HS-5 (cell line): ENCODE measurements at places on chromosomes 4 and X.

DNA sequence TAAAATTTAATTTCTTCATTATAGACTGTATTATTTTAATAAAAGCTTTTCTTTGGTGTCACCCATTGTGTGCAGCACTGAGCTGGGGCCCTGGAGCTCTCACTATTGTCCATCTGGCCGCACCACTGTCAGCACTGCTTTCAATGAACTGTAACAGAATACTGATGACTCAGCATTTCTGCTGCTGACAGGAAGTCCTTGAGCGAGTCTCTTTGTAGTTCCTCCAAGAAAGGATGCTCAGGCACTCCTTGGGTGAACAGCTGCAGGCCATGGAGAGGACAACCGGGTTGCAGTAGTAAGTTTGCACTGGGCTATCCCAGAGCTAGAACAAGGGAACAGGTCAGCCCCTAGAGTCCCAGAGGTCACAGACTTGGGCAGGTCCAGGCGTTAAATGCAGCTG is 81.6 kb downstream of the SORBS2 start:
- no peak for DNase-seq

DNA sequence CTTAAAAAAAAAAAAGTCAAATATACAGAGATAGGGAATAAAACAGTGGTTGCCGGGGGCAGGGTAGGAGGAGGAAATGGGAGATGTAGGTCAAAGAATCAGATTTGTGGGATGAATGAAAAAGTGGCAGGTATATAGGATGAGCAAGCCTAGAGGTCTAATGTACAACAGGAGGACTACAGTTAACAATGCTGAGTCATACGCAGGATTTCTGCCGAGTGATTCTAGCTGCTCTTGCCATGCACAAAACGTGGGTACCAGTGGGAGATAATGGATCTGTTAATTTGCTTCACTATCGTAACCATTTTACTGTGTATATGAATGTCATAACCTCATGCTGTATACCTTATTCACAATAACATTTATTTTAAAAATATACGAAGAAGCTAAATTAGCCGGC is 10.7 kb upstream of the MTNR1A start:
- no peak for DNase-seq

GRCh38 chrX:139204898-139205667 is 325.5 kb upstream of the F9 start:
- no peak for DNase-seq

DNA sequence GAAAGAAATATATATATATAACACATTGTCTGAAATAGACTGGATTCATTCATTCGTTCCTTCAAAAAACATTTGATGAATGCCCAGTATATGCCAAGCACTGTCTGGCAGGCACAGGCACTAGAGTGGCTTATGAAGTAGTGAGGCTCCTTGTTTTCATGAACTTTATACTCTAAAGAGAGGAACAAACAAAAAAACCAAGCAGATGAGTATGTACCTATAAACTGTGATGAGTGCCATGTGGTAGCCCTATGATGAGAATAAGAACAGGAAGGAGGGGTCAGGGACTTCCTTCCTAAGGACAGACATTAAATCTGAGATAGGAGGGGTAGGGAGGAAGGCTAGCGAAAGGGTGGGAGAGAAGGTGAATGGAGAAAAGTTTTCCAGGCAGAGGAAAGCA is 19.5 kb upstream of the PDGFRA start:
- DNase-seq = no peak

GRCh38 chr4:113586072-113586471 is 175.5 kb downstream of the CAMK2D start:
- DNase-seq = no peak

DNA sequence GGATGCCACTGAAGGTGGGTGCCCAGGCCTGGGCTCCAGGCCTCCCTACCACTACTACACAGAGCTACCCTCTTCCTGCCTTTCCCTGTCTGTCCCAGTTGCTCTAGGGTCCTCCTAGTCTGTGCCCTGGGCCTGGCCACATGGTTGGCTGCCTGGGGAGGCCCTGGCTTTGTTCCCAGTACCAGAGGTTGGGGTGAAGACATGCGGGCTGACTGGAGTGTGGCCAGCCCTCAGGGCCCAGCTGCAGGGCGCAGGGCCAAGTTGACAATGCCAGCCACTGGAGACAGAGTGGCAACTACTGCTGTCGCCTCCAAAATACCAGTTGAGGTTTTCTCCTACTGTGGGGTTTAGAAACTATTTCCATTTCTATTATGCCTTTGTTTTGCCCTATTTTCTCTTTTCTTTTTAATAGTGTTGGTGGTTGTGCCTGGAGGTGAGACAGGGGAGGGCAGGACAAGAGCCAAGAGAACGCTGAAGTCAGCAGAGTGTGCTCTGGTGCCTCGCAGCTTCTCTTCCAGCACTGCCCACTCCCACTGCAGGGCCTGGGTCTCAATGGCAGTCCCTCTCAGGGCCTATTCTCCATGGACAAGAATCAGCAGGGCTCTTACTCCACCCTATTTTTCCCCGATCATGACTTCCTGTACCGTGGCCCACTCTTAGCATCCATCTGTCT is 32.2 kb upstream of the XPNPEP2 start:
- no peak for DNase-seq

- no peak for DNase-seq
Measured at GRCh38 chr4:1819284-1819683, 26.2 kb downstream of the FGFR3 start.

DNA sequence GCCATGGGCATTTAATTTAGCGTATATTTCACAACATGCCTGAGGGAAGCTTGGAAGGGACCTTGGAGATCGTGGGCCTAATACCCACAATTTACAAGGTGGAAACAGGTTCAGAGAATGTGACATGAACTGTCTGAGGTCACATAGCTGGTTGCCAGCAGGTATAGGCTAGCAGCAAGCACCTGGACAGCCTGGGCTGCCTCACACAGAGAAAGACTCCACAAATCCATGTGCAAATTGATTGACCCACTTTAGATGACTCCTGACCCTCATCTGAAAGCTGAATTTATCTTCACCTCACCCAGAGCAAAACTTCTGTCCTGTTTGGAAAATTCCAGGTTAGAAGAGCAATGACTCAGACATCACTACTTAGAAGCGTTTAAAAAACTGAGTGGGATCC is 5.8 kb downstream of the PTTG2 start:
- no peak for DNase-seq
